ENCODE measurements at places on chromosomes 5 and 9.

GRCh38 chr5:74194196-74194595, 446.3 kb downstream of the ENC1 start:
- no peak for DNase-seq

- DNase-seq, result no peak
These were observed 39.5 kb downstream of the PDE8B start for GRCh38 chr5:77250021-77250420.

- no peak for DNase-seq
These were observed 215.5 kb downstream of the TMEM167A start for GRCh38 chr5:82861701-82862100.

DNA sequence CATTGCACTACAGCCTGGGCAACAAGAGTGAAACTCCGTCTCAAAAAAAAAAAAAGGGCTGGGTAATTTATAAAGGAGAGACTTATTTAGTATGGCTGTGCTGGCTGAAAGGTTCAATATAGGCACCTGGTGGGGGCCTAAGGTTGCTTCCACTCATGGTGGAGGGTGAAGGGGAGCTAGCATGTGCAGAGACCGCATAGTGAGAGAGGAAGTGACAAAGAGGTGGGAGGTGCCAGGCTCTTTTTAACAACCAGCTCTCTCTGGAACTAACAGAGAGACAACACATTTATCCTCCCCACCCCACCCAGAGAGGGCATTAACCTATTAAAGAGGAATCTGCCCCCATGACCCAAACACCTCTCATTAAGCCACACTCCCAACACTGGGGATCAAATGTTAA, 28.9 kb upstream of the SERINC5 start:
- DNase-seq, result no peak

GRCh38 chr5:156128026-156128425, 198.9 kb upstream of the SGCD start:
- DNase-seq, result no peak

DNA sequence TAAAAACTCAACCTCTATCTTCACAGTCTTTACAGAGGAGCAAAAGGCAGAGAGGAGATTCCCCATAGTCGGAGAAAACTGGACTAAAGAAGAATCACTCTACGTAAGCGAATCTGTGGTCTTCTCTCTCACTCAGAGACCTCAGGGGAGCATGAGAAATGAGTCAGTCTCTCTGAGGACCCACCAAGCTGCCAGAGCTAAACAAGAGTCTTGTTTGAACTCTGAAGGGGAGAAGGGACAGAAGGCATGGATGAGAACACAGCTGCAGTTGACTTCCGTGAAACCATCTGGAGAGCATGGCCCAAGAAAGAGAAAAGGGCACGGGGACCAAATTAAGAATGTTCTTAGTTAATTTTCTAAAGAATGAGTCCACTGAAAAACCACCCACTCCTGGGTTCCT, 12.8 kb upstream of the MAN2A1 start:
- DNase-seq, result no peak

DNA sequence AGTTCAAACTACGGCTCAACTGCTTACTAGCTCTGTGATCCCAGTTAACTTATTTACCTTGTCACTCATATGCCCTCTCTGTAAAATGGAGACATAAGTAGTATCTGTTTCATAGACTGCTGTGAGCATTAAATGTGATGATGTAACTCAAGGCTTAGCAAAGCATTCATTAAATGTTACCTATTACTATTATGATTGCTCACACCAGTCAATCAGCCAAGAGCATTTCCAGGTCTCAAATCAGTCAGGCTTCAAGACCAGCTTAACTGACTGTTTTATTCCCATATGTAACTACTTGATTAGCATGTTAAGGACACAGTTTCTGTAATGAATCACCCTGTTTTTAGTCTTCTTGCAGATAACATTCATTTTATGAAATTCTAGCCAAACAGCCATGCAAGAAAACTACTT, 413.3 kb downstream of the MLLT3 start:
- no peak for DNase-seq

GRCh38 chr5:114296191-114296590, 65.7 kb upstream of the KCNN2 start:
- no peak for DNase-seq

DNA sequence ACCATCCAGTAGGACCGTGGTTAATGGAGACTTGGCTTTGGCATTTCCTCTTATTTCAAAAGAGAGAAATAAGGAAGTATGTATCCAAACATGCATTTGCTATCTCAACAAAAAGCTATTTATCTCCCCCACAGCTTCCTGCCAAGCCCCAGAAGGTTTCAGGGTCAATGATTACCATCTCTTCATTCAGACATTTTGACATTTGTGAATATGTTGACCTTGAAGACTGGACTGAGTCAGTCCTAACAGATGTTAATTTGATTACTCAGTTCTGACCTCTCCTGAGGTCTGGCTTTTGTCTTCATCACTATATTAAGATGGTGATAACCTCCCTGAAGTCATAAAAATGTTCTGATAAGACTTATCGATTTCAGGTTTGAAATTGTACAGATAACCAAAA, 479.4 kb downstream of the AGTPBP1 start:
- DNase-seq, result no peak

GRCh38 chr9:109699019-109699418, 81.0 kb upstream of the PALM2AKAP2 start:
- DNase-seq, result no peak

- no peak for DNase-seq
These were observed 28.7 kb downstream of the DMRT3 start for GRCh38 chr9:1005043-1005667.

- no peak for DNase-seq
These were observed at the start of gene PLEKHG4B for GRCh38 chr5:91556-92263. TSS of gene PLEKHG4B (plus strand) at chr5:92168. CDS start at chr5:92232, 64 bp downstream.

GRCh38 chr9:81656004-81656403, 33.3 kb downstream of the TLE1 start:
- DNase-seq, result no peak

DNA sequence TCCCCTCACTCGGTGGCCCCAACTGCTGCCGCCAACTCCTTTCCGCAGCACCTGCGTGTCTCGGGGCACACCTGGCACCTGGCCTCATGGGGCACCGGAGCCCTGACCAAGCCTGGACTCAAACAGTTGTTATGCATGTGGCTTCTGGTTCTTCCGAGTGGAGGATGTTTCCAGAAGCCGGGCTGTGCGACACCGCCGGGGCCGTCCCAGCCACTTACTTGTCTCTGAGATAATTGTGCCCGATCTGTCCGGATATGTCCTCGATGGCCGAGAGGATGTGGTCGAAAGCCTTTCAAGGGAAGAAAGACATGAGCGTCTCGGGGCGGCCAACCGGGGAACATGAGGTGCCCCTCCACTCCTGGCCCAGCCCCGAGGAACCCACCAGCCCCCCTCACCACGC, 38.4 kb downstream of the EXOC3 start:
- no peak for DNase-seq

- no peak for DNase-seq
These were observed 45.6 kb downstream of the LIX1 start for GRCh38 chr5:97096846-97097245.

- no peak for DNase-seq
These were observed 46.3 kb downstream of the DROSHA start for GRCh38 chr5:31485376-31486207.

DNA sequence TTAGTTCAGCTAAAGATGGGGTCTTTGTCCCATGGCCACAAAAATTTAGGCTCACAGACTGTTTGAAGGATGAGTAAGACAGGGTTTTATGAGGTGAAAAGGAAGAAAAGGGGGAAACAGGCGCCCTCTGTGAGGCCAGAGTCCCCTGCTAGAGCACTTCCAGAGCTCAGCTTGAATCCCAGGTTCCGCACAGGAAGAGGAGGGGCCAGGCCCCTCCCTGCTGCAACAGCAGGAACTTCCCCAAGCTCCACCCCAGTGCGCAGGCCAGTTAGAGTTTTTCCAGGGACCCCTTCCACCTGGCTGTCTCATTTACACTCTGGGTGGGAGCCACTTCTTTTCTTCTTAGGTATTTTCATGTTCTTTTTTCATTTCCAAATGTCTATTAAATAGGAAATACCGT, 480.8 kb downstream of the PSAT1 start:
- DNase-seq, result no peak

DNA sequence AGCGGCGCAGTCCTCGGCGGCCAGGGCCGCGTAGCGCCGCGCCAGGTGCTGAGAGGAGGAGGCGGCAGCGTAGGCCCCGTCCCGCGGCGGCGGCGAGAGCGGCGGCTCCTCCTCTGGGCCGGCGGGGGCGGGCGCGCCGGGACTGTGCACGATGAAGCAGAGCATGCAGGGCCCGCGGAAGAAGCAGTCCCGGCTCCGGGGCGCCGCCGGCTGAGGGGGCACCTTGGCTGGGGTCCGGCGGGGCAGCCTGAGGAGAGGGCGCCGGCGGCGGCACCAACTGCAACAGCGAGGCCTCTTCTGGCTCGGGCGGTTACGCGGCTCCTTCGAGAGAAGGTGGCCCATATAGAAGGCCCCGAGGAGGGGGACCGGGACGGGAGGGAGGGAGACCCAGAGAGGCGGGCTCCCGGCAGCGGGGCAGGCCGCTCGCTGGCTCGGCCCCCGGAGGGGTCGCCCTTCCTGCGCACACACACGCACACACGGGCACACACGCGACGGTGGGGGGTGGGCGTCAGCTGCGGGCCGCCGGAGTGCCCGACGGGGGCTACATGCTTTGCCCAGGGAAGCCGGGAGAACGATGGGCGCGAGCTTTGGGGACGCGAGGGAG, 446 bp downstream of the FBXL17 start:
- DNase-seq, result peak; percentile 54

DNA sequence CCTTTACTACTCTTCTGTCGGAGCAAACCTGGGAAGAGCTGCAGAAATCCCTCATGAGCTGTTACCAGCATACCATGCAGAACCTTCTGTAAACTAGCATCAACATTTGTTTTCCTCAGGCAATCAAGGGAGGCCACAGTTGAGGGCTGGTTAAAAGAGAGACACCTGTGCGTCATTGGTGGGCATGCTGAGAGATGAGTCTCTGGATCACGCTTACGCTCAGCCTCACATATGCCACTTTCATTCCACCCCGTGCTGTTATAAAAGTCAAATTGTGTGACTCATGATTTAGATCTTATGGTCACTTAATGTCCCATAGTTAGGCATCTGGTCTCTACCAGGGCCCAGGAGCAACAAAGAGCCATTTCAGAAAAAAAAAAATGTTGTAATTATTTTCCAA, 18.1 kb upstream of the ICE1 start:
- DNase-seq, result no peak

GRCh38 chr9:24846248-24846912, 300.7 kb upstream of the IZUMO3 start:
- no peak for DNase-seq

GRCh38 chr9:90423661-90424193, 218.9 kb downstream of the DIRAS2 start:
- no peak for DNase-seq

GRCh38 chr5:38540314-38540713, 16.1 kb downstream of the LIFR start:
- no peak for DNase-seq

GRCh38 chr9:85344901-85345300, 396.9 kb downstream of the AGTPBP1 start:
- no peak for DNase-seq

DNA sequence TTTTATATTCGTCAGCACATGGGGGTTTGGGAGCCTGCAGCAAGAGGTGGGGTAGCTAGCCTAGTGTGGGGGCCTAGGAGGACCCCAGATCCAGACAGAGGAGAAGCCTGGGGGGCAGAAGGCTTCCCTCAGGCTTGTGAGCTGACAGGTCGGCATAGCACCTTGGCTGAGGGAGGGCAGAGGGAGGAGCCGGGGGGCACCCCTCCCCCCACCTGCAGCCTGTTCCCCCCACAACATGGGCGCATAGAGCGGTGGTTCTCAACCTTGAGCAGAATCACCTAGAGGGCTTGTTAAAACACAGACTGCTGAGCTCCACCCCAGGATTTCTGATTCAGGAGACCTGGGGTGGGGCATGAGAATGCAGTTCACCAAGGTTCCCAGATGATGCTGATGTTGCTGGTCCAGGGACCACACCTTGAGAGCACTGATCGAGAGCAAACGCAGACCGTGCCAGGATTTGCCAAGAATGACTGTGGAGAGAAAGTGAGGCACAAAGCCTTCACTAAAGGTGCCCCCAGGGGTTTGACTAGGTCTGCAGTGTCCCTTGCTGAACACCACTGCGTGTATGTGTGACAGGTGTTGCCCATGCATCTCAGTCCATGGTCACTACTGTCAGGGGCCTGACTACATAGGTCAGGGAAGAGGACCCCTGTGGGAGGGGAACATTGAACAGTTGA, 163.3 kb downstream of the MACROH2A1 start:
- no peak for DNase-seq

GRCh38 chr5:56632199-56632598, 183.2 kb upstream of the MAP3K1 start:
- DNase-seq, result no peak

DNA sequence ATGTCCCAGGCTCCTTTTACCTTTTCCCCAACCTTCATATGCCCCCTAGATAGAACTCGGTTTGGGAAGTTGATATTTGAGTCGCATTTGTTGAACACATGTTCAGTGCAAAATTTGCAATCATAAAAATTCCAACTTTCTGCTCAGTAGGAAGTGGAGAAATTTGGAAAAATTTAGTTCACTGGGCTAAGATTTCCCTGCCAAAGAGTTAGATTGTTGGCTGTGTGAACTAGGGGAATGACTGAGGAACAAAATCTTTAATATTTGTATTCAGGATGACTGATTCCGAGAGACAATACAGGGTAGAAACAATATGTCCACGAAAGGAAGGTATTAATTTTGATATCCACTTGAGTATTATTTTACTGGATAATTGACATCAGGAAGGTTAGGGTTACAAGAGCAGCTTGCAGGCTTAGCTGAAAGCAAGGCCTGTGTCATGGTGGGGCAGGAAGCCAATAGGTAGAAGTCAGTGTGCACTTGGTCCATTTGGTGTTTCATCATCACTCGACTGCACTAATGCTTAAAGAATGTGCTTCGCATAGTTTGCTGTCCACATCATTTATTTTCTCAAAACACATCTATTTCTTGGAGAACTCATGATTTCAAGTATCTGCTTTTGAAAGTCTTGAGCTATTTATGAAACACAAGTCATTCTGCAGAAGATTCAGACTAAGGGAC, 59.4 kb upstream of the GNA14 start:
- DNase-seq, result no peak

GRCh38 chr5:147732291-147732883, 50.1 kb downstream of the JAKMIP2 start:
- no peak for DNase-seq

DNA sequence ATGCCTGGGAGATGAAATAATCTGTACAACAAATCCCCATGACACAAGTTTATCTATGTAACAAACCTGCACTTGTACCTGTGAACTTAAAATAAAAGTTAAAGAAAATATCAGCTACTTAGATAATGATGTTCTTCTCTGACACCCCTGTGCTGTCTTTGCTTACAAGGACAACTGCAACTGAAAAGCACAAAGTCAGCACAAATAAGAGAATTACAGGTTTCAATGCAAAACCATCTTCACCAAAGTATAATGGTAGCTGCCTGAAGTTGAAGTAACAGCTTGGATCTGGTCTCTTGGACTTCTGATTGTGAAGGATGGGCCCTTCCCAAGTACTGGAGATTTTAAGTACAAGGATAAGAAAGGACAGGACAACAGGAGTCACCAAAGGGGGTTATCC, 45.6 kb upstream of the PPP2R2B start:
- DNase-seq, result no peak

- no peak for DNase-seq
These were observed 164.8 kb downstream of the EPB41L4A start for GRCh38 chr5:112254303-112254702.
